ENCODE measurements at places on chromosomes 5 and 9.

- no peak for DNase-seq
These were observed 29.6 kb upstream of the CNOT6 start for GRCh38 chr5:180464603-180464970.

DNA sequence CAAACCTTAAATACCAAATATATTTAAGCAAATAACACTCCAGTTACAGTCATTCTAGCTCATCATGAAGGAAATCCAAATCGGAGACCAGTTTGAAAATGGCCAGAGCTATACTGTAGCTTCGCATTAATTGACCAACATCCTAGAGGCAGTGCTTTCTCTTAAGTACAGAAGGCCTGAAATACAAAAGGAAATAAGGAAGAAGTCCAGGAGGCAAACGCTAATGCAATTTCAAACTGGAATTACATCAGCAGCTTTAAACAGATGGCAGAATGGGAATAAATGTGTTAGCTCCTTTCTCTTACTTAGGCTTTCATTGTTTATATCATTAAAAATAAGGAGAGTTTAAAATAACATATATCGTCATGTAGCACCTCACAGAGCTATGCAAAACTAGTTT lies 197.0 kb downstream of the SEC61B start:
- no peak for DNase-seq

DNA sequence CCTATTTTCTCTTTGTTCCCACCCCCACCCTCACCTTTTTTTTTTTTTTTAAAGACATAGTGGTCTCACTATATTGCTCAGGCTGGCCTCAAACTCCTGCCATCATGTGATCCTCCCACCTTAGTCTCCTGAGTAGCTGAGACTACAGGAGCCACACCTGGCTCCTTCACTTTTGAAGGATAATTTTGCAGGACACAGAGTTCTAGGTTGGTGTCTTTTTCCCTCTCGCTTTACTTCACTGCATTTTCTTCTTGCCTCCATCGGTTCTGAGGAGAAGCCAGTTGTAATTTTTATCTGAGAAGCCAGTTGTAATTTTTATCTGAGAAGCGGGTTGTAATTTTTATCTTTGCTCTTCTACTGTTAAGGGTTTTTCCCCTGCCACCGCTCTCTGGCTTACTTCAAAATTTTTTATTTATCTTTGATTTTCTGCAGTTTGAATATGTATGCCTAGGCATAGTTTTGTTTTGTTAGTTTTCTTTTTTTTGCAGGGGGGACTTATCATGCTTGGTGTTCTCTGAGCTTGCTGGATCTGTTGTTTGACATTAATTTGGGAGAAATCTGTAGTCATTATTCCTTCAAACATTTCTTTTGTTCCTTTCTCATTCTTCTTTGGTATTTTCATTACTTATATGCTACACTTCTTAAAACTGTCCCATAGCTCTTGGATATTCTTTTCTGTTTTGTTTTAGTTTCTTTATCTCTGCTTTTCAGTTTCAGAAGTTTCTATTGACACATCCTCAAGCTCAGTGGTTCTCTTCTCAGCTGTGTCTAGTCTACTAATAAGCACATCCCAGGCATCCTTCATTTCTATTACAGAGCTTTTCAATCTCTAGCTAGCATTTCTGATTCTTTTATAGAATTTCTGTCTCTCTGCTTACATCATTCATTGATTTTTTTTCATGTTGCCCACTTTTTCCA lies 148.2 kb upstream of the CHD1 start:
- no peak for DNase-seq

GRCh38 chr9:95043826-95044225 lies 273.7 kb downstream of the FANCC start:
- DNase-seq = no peak

GRCh38 chr9:134162926-134163370 lies 1.4 kb downstream of the RNU6ATAC start:
- DNase-seq = no peak

DNA sequence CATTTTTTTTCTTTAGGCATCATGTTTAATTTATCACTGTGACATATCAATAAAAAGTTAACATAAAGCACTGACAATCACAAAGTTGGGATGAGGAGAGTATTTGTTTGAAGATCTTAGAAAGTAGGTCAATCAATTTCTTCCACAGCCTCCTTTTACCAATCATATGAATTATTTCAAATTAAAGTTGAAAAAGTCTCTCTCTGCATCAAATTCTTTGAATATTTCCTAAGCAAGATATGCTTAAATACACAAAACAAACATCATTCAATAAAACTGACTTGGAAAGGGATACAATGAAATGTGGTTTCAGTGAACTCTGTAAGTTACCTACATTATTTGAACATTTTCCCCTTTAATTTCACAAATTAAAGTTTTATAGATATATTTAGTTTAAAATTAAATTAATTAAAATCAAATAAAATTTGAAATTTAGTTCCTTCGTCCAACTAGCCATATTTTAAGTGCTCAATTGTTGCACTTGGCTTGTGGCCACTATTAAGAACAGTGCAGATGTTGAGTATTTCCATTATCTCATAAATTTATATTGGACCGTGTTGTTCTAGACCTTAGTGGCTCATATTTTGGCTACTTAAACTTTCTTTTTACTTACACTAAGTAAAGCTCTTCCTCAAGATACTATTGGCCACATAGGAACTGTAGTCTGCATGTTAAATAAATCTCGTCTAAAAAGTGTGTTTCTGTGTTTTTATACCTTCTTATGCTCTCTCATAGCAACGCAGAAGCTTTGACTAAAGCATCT lies 949.7 kb upstream of the NUDT12 start:
- DNase-seq = no peak

GRCh38 chr5:80109646-80110478 lies 74.7 kb downstream of the THBS4 start:
- DNase-seq = no peak

DNA sequence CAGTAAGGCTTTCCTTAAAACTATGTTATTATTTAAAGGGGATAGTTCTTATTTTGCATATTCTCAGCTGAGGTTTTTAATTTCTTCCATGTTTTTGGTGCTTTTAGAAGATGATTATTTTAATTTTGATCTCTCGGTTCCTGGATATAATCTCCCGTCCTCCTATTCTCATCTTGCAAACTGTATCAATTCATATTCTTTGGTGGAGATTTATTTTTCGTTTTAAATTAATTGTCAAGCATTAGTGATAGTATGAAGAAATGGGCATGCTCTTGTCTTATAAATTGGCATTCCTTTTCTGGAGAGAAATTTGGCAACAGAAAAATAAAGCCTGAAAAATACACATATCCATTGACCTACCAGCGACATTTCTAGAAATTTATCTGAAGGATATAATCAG lies 15.5 kb upstream of the GNAQ start:
- DNase-seq = no peak

GRCh38 chr9:98789483-98790133 lies 6.7 kb downstream of the ANKS6 start:
- DNase-seq = no peak

DNA sequence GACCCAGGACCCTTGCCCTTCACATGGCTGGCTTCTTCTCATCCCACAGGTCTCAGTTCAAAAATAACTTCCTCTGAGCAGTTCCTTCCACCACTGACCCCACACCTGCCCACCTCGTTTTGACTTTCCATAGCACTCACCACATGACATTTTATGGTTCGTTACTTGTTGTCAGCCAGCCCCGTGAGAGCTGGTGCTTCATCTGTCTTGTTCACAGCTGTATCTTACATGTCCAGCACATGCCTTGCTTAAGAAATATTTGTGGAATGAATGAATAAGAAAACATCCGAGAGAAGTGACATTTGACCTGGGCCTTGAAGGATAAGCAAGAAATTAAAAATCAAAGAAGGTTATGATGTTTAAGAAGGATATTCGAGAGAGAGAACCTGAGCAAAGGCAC lies 193.9 kb downstream of the RFK start:
- DNase-seq = no peak

DNA sequence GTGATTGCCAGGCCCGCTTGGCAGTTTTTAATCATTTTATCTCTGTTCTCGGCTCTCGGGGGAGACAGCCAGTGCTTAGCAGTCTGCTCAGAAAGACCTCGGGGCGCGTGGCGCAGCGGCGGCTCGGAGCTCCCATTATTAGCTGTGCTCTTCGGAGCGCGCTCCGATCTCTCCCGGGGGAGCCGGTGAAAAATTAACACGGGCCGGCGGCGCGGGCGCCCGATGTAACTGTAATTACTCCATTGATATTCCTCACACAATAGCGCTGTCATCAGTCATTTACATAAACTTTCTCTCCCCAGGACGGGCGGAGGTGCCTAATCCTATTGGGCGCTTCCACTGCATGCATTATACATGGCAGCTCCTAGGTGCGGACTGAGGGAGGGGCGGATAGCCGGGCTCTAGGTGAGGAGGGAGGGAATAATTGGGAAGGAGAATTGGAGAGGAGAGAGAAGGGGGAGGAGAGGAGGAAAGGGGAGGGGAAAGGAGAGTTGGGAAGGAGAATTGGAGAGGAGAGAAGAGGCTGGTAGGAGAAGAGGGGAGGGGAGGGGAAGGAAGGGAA lies 24.9 kb downstream of the LMX1B start:
- DNase-seq = no peak

- no peak for DNase-seq
These were observed 1.0 kb upstream of the NIM1K start for GRCh38 chr5:43190755-43191603.

DNA sequence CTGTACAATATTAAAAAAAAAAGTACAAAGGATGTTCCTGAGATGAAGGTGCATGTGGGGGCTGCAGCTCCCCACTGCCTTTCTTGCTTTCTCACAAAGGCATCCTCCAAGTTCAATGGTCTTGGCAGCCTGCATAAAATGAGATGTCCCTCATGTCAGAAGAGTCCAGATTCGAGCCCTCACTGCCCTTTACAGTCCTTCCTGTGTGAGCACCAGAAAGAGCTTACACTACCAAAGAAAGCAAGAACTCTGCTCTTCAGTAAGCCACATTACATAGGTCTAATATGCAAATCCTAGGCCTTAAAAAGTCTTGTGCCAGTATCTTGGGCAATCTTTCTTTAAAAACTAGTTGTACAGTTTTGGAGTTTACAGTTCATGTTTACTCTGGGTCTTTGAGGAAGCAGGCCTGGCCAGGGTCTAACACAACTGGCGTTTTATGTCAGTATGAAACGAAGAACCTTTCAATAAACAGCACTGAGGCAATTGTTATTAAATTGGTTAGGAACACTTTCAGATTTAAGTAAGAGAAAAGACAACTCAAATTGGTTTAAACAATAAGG lies 36.0 kb downstream of the CSF2 start:
- no peak for DNase-seq

DNA sequence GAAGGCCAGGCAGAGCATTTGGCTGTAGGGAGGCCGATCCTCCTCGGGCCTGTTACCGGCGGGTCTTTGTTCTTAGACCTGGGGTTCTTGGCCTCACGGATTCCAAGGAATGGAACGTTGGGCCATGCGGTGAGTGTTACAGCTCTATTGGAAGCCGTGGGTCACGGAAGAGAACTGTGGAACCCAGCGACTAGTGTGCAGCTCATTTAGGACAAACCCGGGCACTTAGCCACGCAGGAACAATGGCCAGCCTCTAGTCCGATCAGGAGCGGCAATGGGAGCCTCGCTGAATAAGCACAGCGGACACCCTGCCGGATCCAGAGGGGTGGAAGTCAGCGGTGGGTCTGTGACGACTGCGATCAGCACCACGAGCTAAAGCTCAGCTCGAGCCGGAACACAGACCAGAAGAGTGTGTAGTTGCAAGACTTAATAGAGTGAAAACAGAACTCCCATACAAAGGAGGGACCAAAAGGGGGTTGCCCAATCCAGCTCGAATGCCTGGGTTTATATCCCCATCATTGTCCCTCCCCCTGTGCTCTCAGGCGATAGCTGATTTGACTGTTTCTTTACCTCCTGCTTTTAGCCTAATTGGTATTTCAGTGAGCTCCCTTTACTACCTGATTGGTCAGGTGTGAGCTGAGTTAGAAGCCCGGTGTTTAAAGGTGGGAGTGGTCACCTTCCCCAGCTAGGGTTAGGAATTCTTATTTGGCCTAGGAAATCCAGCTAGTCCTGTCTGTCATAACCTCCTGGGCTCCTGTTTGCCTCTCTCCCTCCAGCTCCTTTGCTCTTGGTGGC lies 53.7 kb upstream of the RPL26L1 start:
- DNase-seq = peak; percentile 54

GRCh38 chr9:10050016-10050415 lies 562.8 kb downstream of the PTPRD start:
- no peak for DNase-seq

- DNase-seq = no peak
These were observed 374.8 kb downstream of the NFIB start for GRCh38 chr9:13939134-13939533.

GRCh38 chr5:10439692-10440091 lies 2.0 kb upstream of the ROPN1L start:
- no peak for DNase-seq

DNA sequence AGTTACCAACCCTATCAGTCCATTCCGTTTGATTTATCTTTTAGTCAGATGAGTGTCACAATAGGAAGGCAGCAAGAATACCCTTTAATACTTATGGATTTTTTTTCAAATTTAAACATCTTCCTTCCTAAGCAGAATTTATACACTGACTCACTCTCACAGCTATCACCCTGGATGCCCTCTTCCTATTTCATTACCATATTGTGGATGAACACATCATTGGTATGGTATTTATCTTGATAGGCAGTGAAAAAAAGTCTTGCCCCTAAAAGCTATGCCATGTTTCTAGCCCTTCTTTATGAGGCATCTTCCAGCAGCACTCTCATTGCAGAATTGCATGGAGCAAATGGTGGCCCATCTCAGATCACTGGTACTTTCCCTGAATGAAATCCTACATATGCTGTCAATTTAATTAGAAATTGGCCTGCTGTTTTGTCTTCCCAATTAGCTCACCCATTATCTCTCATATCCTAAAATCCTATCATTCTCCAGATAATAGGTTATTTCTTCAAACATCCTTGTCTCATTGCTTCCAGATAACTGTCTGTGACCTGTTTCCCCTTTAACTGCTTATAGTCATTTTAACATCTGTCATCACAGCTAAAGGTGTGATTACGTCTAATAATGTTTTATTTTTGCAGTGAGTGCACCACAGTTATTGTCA lies 433.5 kb upstream of the POU5F2 start:
- no peak for DNase-seq

GRCh38 chr5:177987326-177987725 lies 8.7 kb downstream of the PROP1 start:
- DNase-seq = no peak

- DNase-seq = no peak
These were observed 61.6 kb downstream of the ICE1 start for GRCh38 chr5:5483880-5484598.

DNA sequence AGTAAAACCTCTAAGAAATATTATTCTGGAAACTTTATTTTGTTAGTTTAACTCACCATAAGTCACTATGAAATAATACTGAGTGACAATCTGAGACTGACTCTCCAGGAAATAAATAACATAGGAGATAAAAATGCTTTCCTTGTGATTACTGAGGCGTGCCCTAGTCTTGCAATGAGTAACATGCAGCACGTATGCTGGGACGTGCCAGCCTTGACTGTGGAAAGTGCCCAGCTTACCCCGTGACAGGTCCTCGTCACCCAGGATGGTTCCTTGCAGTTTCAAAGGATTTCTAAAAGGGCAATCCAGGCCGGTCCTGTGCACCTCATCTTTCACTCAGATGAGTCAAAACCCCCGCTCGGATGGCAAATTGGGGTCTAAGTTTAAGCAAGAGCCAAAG lies 720.8 kb upstream of the ADAMTS16 start:
- DNase-seq = no peak
